B cell (primary cell): ENCODE measurements at places on chromosomes 7 and 10. TPM values are rescaled to one million over a fixed set of nuclear protein-coding genes. Genes with fewer than 3 reads are reported as not detected.

ATRNL1 gene
- total RNA-seq: 1.7 and 2.2 TPM in 2 replicates

SNX10 gene
- 26.5 and 33.6 TPM in 2 replicates for total RNA-seq

- DNase-seq: no peak
Observed at GRCh38 chr7:8615019-8615418, 181.6 kb downstream of the NXPH1 start.

DNA sequence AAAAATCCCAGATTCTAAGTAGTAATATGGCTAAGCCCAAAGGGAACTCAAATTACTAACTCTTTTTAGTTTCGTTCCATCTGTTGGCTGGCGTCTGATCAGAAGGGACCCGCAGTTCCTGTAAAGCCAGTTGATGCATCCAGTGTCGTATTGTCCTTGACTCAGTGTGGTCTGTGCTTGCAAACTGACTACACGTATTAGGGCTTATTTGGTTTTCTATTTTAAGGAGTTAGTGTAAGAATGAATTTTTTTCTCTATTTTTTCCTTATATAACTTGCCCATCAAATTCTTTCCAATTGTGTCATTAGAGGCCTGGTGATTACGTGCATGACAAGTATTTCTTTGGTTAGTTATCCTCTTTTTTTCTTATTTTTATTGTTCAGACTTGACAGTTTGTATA lies 9.7 kb downstream of the ABCA13 start:
- DNase-seq: no peak

- DNase-seq: no peak
Observed at GRCh38 chr7:55185941-55186609, 167.3 kb downstream of the EGFR start.

- no peak for DNase-seq
Observed at GRCh38 chr10:85606401-85606800, 760.2 kb downstream of the GRID1 start.

GRCh38 chr7:110043519-110043918 lies 1047.4 kb upstream of the LRRN3 start:
- DNase-seq: no peak

DNA sequence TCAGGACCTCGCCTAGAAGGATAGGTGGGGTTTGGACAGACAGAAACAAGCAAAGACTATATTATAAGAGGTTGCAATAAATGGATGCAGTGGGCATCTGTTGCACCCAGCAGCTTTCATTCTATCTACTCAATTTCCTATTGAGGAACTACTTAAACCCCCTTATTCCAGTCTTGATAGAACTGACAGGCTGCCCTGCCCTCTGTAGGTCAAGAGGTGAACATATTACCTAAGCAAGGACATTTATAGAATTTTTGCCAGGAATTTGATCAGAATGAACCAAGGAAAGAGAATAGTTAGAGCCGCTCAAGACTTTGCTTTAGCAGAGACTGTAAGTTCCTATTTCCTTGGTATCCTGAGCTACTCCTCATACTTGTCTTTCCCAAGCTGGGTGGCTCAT lies 9.5 kb downstream of the VTI1A start:
- DNase-seq: no peak

GRCh38 chr10:94206176-94206575 lies 156.6 kb downstream of the NOC3L start:
- no peak for DNase-seq

DNA sequence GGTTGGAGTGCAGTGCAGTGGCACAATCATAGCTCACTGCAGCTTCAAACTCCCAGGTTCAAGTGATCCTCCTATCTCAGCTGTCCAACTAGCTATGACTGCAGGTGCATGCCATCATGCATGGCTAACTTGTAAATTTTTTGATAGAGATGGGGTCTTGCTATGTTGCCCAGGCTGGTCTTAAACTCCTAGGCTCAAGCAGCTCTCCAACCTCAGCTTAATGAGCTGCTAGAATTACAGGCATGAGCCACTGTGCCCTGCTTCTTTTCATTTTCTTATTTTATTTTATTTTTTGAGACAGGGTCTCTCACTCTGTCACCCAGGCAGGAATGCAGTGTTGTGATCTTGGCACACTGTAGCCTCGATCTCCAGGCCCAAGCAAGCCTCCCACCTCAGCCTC lies 7.6 kb downstream of the PLA2G12B start:
- no peak for DNase-seq

GRCh38 chr10:18610517-18610916 lies 40.9 kb downstream of the NSUN6 start:
- DNase-seq: no peak
